ENCODE measurements at places on chromosomes 1 and 21.

- DNase-seq: no peak
These were observed 69.2 kb upstream of the ERG start for GRCh38 chr21:38567335-38567969.

DNA sequence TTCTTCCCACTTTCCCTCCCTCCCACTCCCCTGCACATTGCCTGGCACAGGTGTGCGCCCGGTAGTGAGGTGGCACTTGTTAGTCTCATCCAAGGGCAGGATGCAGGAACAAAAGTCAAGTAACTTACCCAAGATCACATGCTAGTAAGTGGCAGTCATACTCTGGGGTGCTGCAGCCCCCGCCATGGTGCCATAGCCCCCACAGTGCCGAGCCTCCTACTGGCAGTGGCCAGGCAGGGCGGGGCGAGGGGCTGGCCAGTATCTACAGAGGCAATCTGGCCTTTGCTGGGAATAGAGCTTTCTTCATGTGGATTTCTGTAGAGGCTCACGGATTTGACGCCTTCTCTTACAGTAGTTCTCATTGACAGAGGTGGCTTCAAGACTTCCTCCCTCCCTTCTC is 26.9 kb downstream of the H6PD start:
- DNase-seq: no peak

DNA sequence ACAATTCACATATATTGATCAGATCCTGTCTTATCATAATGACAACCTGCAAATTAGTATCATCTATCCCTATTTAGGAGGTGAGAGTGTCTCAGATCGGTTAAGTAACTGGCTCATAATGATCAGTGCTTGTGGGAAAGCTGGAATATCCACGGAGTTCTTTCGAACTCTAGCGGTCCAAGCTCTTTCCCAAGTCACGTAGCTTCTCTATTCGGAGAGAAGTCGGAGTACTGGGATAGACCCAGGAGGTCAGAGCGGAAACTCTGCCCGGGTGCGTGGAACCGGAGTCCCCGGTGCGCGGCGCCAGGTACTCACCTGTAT is 339 bp downstream of the PTGS2 start:
- DNase-seq: no peak

DNA sequence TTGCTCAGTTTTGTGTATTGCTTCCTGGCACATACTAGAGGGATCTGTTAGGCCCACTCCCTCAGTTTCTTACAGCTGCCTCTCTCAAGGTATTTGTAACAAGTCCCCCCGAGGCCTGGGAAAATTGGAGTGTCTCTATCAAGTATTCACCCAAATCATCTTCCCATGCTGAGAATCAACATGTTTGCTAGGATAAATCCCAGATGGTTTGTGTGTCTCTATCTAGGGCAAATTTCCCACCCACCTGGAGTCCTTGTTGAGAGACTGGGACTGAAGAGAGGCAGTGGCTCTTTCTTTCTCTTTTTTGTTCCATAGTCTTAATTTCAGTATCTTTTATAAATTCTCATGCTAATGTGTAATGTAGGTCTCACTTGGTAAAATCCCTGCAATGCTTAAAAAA is 58.0 kb downstream of the OLFM3 start:
- no peak for DNase-seq

Measured in stimulated activated CD4-positive, alpha-beta T cell treated with anti-CD3 and anti-CD28 coated beads, TNF-alpha, amount 100 ng/mL, for 1 hour (primary cell).